Activated naive CD8-positive, alpha-beta T cell treated with anti-CD3 and anti-CD28 coated beads for 36 hours (primary cell): ENCODE measurements at places on chromosomes 7 and 10. TPM values are rescaled to one million over a fixed set of nuclear protein-coding genes. Genes with fewer than 3 reads are reported as not detected.

Gene SDK1
- 0.54 TPM for total RNA-seq

Gene CUTC
- total RNA-seq: 36.1 TPM

Gene GPR85
- not detected for total RNA-seq

DNA sequence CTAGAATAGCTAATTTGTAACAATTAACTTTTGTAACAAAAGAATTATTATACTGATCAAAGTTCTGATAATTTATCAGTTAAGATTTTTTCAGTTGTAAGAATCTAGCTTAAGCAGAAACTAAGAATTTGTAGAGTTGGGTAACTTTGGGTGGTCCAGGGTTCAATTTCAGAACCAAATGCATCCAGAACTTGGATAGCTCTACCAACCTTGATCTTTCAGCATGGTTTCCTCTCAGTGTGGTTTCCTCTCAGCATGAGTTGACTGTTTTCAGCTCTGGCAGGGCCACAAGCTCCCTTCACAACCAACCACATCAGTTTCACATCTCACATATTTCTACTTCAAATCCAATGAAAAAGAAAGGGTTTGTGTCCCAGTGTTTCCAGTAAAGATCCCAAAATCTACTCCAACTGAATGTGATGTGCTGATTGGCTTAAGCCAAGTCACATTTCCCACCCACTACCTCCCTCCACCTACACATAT is 3.3 kb upstream of the FAS start:
- no peak overlapping the region for H3K4me3 ChIP-seq
- no peak for DNase-seq
- H3K27me3 ChIP-seq: no peaks in the 10 kb centered on the region
- H3K36me3 ChIP-seq: peaks cover 19% of the 10 kb centered on the region

DNA sequence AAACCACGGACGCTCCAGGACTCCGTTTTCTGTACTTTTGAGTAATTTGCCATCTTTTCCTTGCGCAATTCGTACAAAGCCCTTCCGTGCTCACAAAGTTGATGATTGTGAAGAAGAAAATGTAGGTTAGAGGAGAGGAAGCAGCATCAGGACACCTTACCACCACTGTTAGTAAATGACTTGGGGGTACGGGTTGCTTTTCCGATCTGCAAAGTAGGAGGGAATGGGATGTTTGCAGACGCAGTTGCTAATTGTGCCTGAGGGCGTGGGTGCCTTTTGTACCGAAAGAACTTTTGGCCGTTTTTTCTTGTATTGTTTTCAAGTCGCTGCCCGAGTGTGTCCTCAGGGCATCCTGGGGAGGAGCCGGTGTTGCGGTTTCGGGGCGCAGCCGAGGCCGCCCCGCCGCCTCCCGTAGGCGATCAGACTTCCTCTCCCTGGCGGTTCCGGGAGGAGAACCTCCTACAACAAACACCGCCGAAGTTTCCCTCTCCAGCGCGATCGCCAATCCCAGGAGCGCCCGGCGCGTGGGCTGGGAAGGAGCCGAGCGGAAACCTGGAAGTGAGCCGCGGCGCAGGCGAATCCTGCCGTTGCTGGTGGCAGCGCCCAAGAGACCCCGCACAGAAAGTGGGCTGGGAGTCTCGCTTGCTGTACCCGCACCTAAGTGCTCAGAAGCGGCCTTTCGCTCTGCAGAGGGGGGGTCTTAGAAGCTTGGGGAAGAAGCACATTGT is 1.0 kb downstream of the PRR15 start:
- peak; percentile 1 for DNase-seq
- H3K36me3 ChIP-seq: no peaks in the 10 kb centered on the region
- H3K4me3 ChIP-seq: peak overlapping the region; percentile 61
- peaks cover 92% of the 10 kb centered on the region for H3K27me3 ChIP-seq

- no peak for DNase-seq
- H3K4me3 ChIP-seq: no peak overlapping the region
Measured at GRCh38 chr7:145909991-145910513, 206.5 kb upstream of the CNTNAP2 start.

GRCh38 chr7:22320416-22320815 is 36.5 kb downstream of the RAPGEF5 start:
- H3K27ac ChIP-seq: no peak overlapping the region
- H3K36me3 ChIP-seq: no peaks in the 10 kb centered on the region
- H3K27me3 ChIP-seq: peaks cover 11% of the 10 kb centered on the region

GRCh38 chr7:124989911-124990310 is 60.3 kb upstream of the POT1 start:
- H3K4me3 ChIP-seq: no peak overlapping the region
- DNase-seq: no peak
- no peak overlapping the region for H3K27ac ChIP-seq
- H3K36me3 ChIP-seq: no peaks in the 10 kb centered on the region
- H3K27me3 ChIP-seq: no peaks in the 10 kb centered on the region

- H3K4me3 ChIP-seq: no peak overlapping the region
- no peak for DNase-seq
- no peaks in the 10 kb centered on the region for H3K4me1 ChIP-seq
Measured at GRCh38 chr10:65032867-65033769, 1511.9 kb downstream of the REEP3 start.

GRCh38 chr7:30251708-30252329 is 32.6 kb upstream of the ZNRF2 start:
- no peaks in the 10 kb centered on the region for H3K36me3 ChIP-seq
- DNase-seq: no peak
- no peaks in the 10 kb centered on the region for H3K27me3 ChIP-seq
- H3K4me3 ChIP-seq: no peak overlapping the region

DNA sequence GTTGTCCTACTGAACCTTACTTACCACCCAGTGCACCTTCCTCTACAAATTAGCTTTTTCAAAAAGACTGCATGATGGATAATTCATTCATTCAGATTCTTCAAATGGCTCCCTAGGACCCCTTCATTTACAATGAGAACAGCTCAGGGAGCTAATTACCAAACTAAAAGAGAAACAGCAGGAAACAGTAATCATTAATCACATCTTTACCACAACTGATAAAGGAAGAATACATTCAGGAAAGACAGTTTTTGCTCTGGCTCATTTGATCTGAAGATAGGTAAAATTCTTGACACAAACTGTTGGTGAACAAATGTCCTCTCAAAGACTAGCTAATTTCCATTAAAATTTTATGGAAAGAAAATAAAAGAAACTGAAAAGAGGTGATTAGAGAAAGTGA is 1652.7 kb upstream of the LRRTM3 start:
- H3K27ac ChIP-seq: no peak overlapping the region
- no peak for DNase-seq
- H3K36me3 ChIP-seq: no peaks in the 10 kb centered on the region
- H3K4me3 ChIP-seq: no peak overlapping the region
- no peaks in the 10 kb centered on the region for H3K4me1 ChIP-seq

GRCh38 chr10:15419279-15419874 is 48.3 kb upstream of the FAM171A1 start:
- no peak for DNase-seq
- no peaks in the 10 kb centered on the region for H3K27me3 ChIP-seq
- H3K4me3 ChIP-seq: no peak overlapping the region
- H3K36me3 ChIP-seq: no peaks in the 10 kb centered on the region
- H3K27ac ChIP-seq: no peak overlapping the region

GRCh38 chr7:18425227-18425626 is 70.3 kb upstream of the HDAC9 start:
- H3K36me3 ChIP-seq: no peaks in the 10 kb centered on the region
- no peaks in the 10 kb centered on the region for H3K4me1 ChIP-seq
- H3K27me3 ChIP-seq: no peaks in the 10 kb centered on the region
- no peak overlapping the region for H3K4me3 ChIP-seq

GRCh38 chr7:154504918-154505317 is 452.7 kb downstream of the DPP6 start:
- no peaks in the 10 kb centered on the region for H3K27me3 ChIP-seq
- no peak overlapping the region for H3K4me3 ChIP-seq
- no peak overlapping the region for H3K27ac ChIP-seq

GRCh38 chr7:24720283-24720682 is 37.0 kb downstream of the GSDME start:
- no peak overlapping the region for H3K4me3 ChIP-seq
- H3K36me3 ChIP-seq: peaks cover under 1% of the 10 kb centered on the region
- H3K4me1 ChIP-seq: peaks cover 8% of the 10 kb centered on the region
- no peak for DNase-seq
- H3K27me3 ChIP-seq: peaks cover 48% of the 10 kb centered on the region

- no peak for DNase-seq
- peaks cover 3% of the 10 kb centered on the region for H3K27me3 ChIP-seq
- H3K4me1 ChIP-seq: no peaks in the 10 kb centered on the region
- H3K4me3 ChIP-seq: no peak overlapping the region
- H3K36me3 ChIP-seq: no peaks in the 10 kb centered on the region
Measured at GRCh38 chr7:31061185-31061584, 9.1 kb downstream of the ADCYAP1R1 start.

DNA sequence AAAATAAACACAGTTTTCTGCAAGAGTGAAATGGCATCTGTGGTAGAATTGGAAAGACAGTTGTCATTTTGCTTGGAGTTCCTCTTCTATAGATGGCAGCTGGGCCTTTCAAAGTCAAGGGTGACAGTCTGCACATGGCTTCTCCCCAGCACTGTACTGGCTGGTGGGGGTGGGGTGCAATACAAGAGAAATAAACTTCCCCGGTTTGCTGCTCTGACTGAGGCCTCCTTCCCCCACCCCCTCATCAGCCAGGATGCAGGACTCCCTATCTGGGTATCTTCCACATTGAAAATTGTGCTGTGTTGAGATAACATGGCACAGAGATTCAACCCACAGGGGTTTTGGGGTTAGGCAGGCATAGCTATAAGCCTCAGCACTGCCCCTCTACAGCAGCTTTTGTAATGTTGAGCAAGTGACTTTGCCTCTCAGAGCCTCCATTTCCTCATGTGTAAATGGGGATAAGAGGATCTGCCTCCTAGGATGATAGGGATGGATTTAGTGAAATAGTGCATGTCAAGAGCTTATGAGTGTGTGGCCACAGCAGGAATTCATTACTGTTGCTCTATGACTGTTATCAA is 85.8 kb upstream of the WDR11 start:
- H3K27me3 ChIP-seq: peaks cover 3% of the 10 kb centered on the region
- no peaks in the 10 kb centered on the region for H3K36me3 ChIP-seq
- H3K4me1 ChIP-seq: peaks cover 2% of the 10 kb centered on the region

- DNase-seq: no peak
- H3K27ac ChIP-seq: no peak overlapping the region
- peaks cover 4% of the 10 kb centered on the region for H3K27me3 ChIP-seq
- no peaks in the 10 kb centered on the region for H3K36me3 ChIP-seq
- no peak overlapping the region for H3K4me3 ChIP-seq
- peaks cover 15% of the 10 kb centered on the region for H3K4me1 ChIP-seq
Measured at GRCh38 chr7:157564517-157565177, 227.8 kb downstream of the DNAJB6 start.

GRCh38 chr10:130717083-130717482 is 580.9 kb downstream of the GLRX3 start:
- no peak for DNase-seq
- no peak overlapping the region for H3K27ac ChIP-seq
- H3K4me1 ChIP-seq: no peaks in the 10 kb centered on the region
- H3K36me3 ChIP-seq: no peaks in the 10 kb centered on the region

- H3K36me3 ChIP-seq: peaks cover 29% of the 10 kb centered on the region
- no peak overlapping the region for H3K27ac ChIP-seq
- H3K4me1 ChIP-seq: peaks cover 4% of the 10 kb centered on the region
- H3K4me3 ChIP-seq: no peak overlapping the region
- no peaks in the 10 kb centered on the region for H3K27me3 ChIP-seq
Measured at GRCh38 chr7:2198206-2198605, 34.5 kb downstream of the MAD1L1 start.

DNA sequence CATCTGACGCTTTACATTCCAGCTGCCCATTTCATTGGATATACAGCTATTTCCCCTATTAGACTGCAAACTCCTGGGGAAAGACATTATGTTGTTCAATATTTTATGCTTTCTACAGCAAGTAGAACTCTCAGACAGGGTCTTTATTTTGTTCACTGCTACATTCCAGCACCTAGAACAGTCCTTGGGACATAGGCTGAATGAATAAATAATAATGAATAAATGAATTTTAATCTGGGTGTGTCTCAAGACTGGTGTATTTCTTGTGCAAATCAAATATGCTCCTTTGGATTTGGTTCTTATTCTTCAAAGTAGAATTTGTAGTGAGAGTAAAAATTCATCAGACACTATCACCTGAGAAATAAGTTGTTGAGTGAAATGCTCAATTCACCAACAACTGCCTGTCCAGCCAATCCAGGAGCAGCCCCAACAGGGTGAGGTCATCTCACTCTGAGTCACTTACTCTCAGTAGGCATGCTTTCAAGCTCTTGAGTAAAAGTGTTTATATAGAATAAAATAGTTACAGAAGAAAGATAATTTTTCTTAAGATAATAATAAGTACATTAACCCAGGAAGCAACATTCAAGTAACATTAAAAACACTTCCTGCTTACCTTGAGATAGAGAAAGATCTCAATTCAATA is 287.5 kb upstream of the NPVF start:
- peaks cover 8% of the 10 kb centered on the region for H3K4me1 ChIP-seq
- H3K36me3 ChIP-seq: no peaks in the 10 kb centered on the region
- no peak overlapping the region for H3K4me3 ChIP-seq
- no peak for DNase-seq
- no peaks in the 10 kb centered on the region for H3K27me3 ChIP-seq

DNA sequence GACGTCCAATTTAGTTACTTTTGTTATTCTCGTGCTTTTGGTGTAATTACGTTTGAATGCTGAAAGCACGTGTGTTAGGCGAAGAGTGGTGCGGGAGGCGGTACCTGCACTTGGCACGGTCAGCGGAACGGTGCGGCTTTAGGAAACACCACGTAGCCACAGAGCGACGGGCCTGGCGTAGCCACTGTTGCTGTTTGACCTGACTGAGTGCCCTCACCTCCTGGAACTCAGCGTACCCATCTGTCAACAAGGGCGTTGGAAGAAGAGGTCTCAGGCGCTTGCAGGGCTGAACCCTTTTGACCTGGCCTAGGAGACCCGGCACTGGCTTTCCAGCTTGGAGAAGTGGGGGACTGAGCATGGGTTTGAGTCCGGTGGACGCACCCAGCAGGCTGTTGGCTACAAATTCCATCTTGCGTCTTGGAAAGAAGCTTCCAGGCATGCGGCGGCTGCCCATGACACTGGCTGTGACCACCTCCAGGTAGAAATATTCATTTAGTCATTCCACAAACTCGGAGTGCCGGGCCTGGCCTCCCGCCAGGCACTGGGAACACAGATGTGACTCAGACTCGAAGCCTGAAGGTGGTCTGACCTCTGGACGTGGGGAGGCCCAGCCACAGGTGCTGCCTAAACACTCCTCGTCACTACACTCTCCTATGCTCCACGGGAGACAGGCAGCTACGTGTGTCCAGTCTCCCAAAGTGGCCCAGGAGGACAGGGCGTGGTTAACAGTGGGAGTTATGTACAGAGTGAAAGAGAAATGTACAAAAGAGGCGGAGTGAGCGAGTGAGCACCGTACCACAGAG is 22.2 kb downstream of the FAM20C start:
- H3K4me1 ChIP-seq: no peaks in the 10 kb centered on the region
- H3K4me3 ChIP-seq: no peak overlapping the region
- H3K27me3 ChIP-seq: no peaks in the 10 kb centered on the region
- no peak overlapping the region for H3K27ac ChIP-seq

GRCh38 chr7:83547526-83547925 is 101.4 kb downstream of the SEMA3E start:
- no peak for DNase-seq
- no peak overlapping the region for H3K4me3 ChIP-seq
- no peaks in the 10 kb centered on the region for H3K4me1 ChIP-seq

- H3K4me1 ChIP-seq: no peaks in the 10 kb centered on the region
- H3K36me3 ChIP-seq: no peaks in the 10 kb centered on the region
- H3K27me3 ChIP-seq: no peaks in the 10 kb centered on the region
- no peak overlapping the region for H3K27ac ChIP-seq
Measured at GRCh38 chr10:33790521-33791271, 456.2 kb upstream of the NRP1 start.
